PC-3 (cell line): ENCODE measurements at places on chromosomes 16 and 17. TPM values are rescaled to one million over a fixed set of nuclear protein-coding genes. Genes with fewer than 3 reads are reported as not detected.

TPSG1 gene
- total RNA-seq, result not detected in 2 replicates

NLRC3 gene
- not detected in 2 replicates for total RNA-seq

NPIPA5 gene
- 0.35 and 4.7 TPM in 2 replicates for total RNA-seq

NOS2 gene
- total RNA-seq, result not detected in 2 replicates

ZNF385C gene
- 0.04 and 0.17 TPM in 2 replicates for total RNA-seq

RNU2-1 gene
- not detected in 2 replicates for total RNA-seq

TM4SF5 gene
- not detected in 2 replicates for total RNA-seq

ZNF764 gene
- total RNA-seq, result 8.1 and 12.8 TPM in 2 replicates

HOXB4 gene
- 0.22 and 0.58 TPM in 2 replicates for total RNA-seq

TUBB3 gene
- 159 and 199 TPM in 2 replicates for total RNA-seq

BICDL2 gene
- total RNA-seq, result 16.3 and 27.7 TPM in 2 replicates

C16orf92 gene
- not detected in 2 replicates for total RNA-seq

WNT3 gene
- total RNA-seq, result 4.9 and 5.7 TPM in 2 replicates

CCL4 gene
- total RNA-seq, result not detected in 2 replicates

PLK1 gene
- 58.6 and 67.8 TPM in 2 replicates for total RNA-seq

TEX14 gene
- 0.12 and 0.29 TPM in 2 replicates for total RNA-seq

MYH13 gene
- total RNA-seq, result not detected in 2 replicates

TMEM100 gene
- total RNA-seq, result not detected in 2 replicates

MEOX1 gene
- total RNA-seq, result 0.84 TPM in 1 of 2 replicates, not detected in the other

GOT2 gene
- total RNA-seq, result 83.6 and 90.6 TPM in 2 replicates

KIF2B gene
- total RNA-seq, result not detected in 2 replicates

PITPNM3 gene
- total RNA-seq, result 7.1 and 9.7 TPM in 2 replicates

NTN3 gene
- not detected in 2 replicates for total RNA-seq

PDIA2 gene
- total RNA-seq, result not detected in 2 replicates

DNAI2 gene
- not detected in 2 replicates for total RNA-seq

GNGT2 gene
- total RNA-seq, result 0.40 TPM in 1 of 2 replicates, not detected in the other

SPATA32 gene
- total RNA-seq, result not detected in 2 replicates

ABCC11 gene
- total RNA-seq, result 0.26 TPM in 1 of 2 replicates, not detected in the other

CBFB gene
- total RNA-seq, result 50.6 and 103 TPM in 2 replicates

TUBG2 gene
- total RNA-seq, result 6.0 and 7.1 TPM in 2 replicates

HBA2 gene
- not detected in 2 replicates for total RNA-seq

SLX4 gene
- total RNA-seq, result 5.1 and 5.9 TPM in 2 replicates

KRTAP4-3 gene
- total RNA-seq, result not detected in 2 replicates

RCVRN gene
- total RNA-seq, result not detected in 2 replicates

MMP28 gene
- total RNA-seq, result 1.6 and 2.4 TPM in 2 replicates

SPIRE2 gene
- 12.3 and 13.2 TPM in 2 replicates for total RNA-seq

OR3A1 gene
- not detected in 2 replicates for total RNA-seq
